Smooth muscle cell of the umbilical artery (primary cell): ENCODE measurements at places on chromosomes 3 and 15. TPM values are rescaled to one million over a fixed set of nuclear protein-coding genes. Genes with fewer than 3 reads are reported as not detected.

Gene TUSC7
- total RNA-seq, result not detected in 2 replicates

Gene GLCE
- total RNA-seq, result 31.8 and 34.0 TPM in 2 replicates

Gene GUCA1C
- total RNA-seq, result not detected in 2 replicates

Gene CPN2
- not detected in 2 replicates for total RNA-seq

Gene INTS14
- total RNA-seq, result 25.5 and 36.0 TPM in 2 replicates

Gene MESP1
- under 0.01 and 0.09 TPM in 2 replicates for total RNA-seq
